Cerebellar cortex (tissue), 1 donor: ENCODE measurements at places on chromosomes 12 and 14.

DNA sequence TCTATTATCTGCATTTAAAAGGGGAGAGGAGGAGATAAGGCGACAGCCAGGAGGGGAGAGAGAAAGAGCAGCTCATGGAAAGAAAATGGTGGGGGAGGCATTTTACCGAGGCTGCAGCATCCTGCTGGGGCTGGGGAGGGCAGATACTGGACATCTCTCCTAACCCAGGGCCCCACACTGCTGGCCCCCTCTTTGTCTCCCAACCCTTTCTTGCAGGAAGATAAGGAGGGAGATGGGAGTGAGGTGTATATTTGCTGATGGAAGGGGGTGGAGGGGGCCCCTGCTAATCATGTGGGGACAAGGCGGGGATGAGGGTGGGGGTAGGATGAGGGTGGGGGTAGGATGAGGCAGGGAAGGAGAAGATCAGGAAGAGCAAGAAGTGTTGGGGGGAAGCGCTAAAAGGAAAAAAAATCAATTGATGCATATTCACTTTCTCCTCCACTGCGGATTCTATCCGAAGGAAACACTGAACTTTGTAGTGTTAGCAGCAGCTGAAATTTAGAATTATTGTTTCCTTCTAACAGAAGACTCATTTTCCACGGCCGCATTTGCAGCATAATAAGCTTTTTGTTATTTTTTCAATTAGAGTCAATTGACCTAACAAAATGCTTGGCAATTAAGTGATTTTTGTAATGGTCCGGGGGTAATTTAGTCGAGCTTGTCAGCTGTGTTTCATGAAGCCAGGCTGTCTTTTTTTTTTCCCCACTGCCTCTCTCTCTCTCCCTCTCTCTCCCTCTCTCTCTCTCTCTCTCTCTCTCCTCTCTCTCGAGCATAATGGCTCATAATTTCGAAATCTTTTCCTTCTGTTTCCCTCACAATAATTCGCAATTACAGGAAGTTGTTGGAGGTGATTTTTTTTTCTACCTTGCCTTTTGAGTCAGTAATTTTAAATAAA is 1134.6 kb downstream of the BCL11B start:
- no peak for DNase-seq

DNA sequence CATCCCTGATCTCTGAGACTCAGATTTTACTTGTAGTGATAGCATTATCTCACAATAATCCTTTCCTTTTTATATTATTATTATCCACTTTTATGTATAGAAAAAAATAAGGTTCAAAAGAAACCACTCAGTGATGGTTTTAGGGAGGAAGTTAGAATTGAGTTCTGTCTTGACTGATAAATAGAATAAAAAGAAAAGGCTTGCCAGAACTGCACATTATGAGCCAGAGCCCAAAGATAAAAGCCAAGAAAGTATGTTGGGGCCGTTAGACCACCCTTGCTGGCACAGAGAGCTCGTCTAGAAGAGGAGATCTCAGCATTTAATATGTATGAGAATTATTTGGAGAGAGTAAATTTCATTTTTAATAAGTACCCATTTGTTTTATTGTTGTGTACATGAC is 103.2 kb downstream of the TSPAN8 start:
- DNase-seq, result no peak

GRCh38 chr12:84512751-84513150 is 399.8 kb downstream of the SLC6A15 start:
- DNase-seq, result no peak

DNA sequence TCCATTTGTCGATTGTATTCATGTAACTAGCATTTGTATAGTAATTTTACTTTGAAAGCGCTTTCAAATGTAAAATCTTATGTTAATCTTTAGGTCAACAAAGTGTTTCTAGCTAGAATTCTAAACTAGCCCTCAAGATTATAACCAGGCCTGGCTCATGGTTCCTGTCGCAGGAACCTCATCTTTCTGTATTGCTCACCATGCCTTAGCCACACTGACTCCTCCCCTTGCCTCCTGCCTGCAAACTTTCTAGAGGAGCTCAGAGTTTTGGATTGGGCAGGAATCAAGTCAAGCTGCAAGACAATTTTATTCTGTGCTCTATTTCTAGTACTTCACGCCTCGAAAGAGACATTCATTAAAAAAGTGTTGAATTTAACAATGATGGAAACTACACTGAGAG is 99.8 kb downstream of the TGFB3 start:
- no peak for DNase-seq

DNA sequence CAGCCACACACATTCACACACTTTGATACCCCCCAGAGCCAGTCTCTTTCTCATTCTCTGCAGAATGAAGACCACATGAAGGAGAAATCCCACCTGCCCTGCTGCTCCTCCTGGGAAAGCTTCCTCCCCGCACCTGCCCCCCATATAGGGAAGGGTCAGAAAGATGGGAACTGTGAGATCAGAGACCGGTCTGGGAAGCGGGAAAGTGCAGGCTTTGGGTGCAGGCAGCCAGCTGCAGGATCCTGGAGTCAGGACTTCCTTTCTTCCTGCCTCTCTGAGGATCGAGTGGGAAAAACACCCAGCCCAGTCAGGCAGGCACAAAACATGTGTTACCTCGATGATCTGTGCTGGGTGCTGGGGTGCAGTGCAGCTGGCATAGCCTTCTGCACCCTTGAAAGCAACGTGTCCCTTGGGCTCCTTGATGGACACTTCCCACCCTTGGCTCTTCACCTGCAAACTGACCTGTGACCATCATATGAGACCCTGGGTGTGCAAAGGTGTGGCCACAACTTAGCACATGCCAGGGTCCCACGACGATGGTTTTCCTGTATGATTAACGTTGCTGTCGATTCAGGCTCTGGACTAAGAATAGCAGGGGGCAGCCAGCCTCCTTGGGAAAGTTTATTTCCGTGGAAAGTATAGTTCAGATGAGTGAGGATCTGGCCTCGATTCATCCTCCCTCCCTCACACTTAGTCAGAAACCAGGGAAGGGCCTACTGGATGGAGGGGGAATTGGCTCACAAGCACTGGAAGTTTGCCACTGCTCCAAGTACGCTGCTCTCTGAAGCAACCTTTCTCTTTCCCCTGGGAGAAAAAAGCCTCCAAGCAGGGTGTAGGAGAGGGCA is 105.4 kb upstream of the MED13L start:
- DNase-seq, result no peak
